ENCODE measurements at places on chromosomes 3 and 15.

DNA sequence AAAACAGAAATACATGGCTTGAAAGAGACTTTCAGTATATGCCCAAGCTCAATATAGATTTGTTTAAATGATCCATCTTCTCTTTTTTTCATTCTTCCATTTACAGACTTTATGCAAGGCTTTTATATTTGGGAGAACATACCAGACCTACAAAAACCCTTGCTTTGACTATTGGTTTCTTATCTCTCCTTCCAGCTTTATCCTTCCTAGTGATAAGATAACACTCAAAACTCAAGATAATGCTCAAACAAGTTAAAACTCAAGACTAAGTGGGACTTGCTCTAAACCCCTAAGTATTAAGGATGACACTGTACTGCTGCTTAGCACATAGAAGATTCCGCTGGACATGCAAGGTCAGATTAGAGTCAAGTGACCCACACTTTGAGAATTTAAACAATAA, 8.0 kb downstream of the TUSC7 start:
- DNase-seq = no peak

GRCh38 chr15:77807611-77808010, 174.9 kb upstream of the LINGO1 start:
- DNase-seq = no peak

DNA sequence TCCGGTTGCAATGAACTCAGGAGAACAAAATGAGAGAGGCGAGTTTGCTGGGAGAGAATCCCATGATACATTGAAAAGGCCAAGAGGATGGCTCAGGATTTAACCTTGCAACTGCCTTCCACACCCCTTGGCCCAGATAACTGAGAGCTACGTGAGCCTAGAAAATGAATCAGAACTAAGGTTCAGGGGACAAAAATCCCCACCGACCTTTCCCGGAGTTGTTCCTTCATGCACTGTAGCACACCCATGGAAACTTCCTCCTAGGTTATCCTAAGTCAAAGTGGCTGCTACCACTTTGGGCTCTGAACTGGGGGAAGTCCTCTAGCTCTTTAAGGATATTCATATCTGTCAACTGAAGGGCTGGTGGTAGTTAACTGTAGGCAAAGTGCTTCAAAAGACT, 58.3 kb upstream of the SLC4A7 start:
- DNase-seq = no peak

DNA sequence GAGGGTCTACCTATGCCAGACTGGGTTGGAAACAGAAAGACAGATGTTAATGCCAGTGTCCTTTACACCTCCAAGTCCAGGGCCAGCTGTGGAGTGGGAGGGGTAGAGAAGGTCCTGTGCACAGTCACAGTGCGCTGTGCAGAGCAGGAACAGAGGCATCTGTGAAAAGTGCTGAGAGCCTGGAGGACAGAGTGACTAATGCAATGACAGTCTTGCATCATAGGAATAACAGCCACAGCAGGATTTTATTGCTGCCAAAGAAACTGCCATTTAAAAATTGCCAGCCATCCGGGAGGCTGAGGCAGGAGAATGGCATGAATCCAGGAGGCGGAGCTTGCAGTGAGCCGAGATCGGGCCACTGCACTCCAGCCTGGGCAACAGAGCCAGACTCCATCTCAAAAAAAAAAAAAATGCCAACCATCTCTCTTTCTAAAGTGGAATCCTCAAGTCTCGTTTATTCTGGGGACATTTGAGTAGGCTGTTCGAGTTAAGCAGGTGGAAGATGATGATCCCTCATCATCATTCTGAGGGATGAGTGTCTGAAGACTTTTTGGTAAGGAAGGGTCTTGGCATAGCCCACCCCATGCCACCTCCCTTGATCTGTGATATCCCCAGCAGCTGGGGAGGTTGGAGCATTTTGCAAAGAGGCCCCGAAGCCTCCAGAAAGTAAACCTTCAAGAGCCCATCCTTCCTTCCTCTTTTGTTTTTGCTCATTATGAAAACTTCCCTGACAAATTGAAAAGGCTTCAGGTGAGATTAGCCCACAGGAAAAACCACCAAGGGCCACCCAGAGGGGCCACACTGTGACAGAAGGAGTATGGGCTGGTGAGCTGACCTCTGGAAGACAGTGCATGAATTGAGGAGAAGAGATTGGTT, 7.7 kb downstream of the CCR2 start:
- no peak for DNase-seq

- DNase-seq = no peak
Observed at GRCh38 chr3:72597756-72598195, 250.5 kb downstream of the SHQ1 start.

- DNase-seq = no peak
Observed at GRCh38 chr15:98443526-98443925, 204.8 kb upstream of the IGF1R start.

GRCh38 chr3:154842536-154842935, 237.6 kb upstream of the MME start:
- no peak for DNase-seq

DNA sequence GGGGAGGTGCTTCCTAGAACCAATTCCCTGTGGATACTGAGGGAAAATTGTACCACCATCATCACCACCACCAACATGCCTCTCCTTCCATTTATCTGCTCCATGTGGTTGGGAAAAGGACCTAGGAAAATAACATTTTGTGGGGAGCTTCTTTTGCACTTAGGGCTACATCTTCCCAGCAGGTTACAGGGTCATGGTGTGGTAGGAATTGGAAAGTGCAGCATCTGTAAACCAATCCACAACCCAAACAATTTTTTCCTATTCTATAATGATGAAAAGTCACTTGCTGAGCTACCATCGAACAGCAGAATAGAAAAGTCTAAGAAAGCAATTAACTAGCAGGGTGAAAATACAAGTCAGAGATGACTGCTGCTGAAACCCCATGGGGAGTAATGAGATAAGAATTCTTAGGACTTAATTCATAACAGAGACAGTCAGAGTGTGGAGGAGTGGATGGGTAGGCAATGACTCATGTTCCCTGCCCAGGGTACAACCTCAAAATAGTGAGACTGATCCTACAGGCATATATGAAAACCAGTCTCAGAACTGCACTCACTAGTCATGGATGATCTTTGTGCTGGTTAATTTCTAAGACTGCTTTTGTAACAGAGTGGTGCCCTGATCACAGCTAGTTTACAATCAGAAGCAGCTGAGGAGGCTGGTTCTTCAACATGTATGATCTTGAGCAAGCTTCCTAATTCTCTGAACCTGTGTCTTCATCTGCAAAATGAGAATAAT, 38.1 kb upstream of the LEKR1 start:
- DNase-seq = no peak
